ENCODE measurements at places on chromosomes 7 and 10.

DNA sequence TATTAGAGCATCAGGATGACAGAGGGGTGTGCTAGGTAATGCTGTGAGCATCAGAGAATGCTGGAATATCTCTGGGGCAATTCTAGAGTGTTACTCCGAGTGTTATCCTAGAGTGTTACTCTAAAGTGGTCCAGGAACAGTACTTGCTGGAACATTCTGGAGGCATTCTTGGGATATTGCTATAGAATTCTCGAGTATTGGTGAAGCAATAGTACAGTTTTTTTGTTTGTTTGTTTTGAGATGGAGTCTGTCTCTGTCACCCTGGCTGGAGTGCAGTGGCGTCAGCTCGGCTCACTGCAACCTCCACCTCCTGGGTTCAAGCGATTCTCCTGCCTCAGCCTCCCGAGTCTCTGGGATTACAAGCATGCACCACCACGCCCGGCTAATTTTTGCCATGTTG, 12.6 kb downstream of the SSC4D start:
- no peak for DNase-seq

GRCh38 chr7:21071561-21072501, 285.1 kb upstream of the SP8 start:
- no peak for DNase-seq

GRCh38 chr7:69864274-69864673, 266.0 kb downstream of the AUTS2 start:
- DNase-seq = no peak

GRCh38 chr10:48779077-48779476, 94.4 kb downstream of the WDFY4 start:
- DNase-seq = no peak

DNA sequence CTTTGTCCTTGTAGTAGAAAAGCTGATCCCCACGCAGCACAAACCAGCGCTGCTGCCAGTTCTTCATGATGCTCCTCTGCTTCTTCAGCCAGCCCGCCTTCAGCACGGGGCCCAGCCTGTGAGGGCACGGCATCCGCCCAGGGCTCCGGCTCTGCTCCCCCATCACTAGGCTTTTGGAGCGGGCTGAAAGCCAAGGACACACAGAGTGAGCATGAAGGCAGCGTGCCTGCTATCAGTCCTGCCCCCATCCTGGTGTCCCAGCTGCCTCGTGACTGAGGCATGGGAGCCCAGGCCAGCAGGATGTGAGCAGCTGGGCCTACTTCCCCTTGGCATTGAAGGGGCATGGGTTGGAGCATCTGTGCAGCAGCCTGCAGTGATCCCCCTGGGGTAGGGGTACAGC, 21.9 kb downstream of the ARHGAP22 start:
- DNase-seq = no peak

DNA sequence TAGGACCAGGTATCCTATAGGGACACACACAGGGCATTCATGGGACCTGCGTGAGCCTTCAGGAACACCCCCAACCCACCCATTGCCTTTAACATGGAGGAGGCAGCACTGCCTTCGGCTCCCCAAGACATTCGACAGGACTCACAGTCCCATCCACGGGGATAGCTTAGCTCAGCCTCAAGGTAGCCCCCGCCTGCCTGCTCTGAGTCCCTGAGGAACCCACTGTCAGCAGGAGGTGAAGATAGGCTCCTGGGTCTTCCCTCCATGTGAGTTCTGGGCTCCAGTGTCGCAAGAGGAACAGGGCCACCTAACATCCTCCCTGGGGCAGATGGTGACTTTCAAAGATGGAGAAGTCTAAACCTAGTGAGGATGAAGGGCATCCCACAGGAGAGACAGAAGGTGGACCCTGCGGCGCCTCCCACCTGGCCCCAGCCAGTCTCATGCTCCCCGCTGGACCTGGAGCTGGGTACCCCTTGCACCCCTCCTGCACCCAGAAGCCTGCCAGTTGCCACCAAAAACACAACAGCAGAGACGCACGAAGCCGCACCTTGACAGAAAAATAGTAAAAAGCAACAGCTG, 4.9 kb upstream of the ADIRF start:
- no peak for DNase-seq

DNA sequence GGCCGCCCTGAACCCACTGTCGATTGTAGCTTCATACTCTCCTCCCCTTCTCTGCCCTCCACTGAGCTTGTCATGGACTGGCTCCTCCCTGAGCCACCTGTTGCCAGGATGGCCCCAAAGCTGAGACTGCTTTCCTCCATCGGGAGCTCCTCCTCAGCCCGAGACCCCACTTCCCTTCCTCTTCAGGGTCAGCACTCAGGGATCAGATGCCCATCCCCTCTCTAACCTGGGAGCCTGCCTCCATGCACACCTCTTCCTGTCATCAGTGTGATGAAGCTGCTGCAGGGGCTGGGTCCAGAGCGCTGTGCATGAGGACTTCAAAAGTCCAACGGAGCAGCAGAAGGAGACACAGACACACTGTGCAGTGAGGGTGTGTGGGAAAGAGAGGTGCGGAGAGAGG, 201.1 kb downstream of the WDR37 start:
- no peak for DNase-seq

DNA sequence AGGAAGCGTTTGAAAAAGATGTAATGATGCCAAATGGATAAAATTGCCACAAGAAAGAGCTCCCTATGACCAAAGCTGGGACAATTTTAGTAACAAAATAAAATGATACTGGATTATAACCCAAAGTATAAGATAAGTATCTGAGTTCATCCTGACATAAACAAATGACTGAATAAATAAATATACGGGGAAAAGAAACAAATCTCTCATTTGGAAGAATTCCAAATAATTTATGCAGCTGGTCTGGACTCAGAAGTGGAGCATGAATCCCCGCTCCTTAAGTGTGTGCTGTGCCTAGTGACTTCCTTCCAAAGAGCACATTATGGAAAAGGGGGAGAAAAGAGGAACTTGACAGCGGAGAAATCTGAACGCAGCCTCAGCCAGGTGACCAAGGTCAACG, 186.2 kb downstream of the RAMP3 start:
- DNase-seq = no peak

DNA sequence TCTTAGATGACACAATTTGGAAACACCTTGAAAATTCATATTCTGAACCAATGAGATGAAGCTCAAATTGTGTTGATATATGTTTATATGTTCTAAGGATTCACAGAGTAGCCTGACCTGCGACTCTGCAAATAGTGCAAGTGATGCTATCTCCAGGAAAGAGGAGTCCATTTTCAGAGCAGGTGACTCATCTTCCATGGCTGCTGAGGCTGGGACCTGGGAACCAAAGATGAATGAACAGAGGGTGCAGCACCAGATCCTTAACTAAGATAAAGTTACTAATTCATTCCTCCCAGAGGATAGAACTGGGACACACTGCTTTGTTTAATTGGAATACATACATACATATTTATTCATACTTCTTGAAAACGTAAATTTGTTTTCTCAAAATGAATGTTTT, 240.6 kb upstream of the SEMA3C start:
- DNase-seq = no peak

DNA sequence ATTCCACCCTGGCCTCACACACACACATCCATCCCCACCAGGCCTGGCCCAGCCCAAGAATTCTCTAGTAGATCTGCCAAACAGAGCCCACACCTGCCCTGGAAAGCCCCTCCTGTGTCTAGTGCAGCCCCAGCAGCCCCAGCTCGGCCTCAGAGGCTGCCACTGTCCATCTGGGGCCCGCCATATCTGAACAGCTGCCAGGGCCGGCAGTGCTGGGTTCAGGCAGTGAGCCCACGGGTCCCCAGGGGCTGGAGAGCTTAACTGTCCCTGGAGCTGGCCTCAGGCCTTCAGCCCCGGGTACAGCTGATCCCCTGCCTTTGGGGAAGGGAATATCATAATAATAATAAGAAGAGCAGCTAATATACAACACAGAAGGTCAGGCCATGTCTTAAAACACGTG, 574 bp downstream of the MYL10 start:
- no peak for DNase-seq

DNA sequence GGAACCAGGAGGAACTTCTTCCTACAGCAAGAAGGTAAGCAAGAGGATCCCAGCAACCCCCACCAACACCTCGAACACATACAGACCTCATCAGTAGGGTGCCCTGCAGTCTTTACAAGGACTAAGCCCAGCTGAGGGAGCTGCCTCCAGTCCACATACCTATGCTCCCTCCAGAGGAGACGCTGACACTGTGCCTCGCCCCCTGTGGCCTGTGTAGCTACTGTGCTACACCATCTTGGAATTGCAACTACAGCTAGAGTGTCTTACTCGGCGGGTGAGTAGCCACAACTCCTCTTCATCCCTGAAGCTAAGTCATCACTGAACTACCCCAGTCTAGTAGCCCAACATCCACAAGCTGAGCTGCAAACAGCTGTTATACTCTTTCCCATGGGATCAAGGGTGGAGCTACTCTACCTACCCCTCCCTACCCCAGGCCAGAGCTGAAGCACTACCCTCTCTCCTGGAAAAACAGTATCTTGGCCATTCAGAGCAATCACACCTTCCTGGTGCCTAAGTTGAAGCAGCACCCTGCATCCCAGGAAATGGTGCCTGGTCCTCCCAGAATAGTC, 42.2 kb upstream of the CAMK2B start:
- no peak for DNase-seq

DNA sequence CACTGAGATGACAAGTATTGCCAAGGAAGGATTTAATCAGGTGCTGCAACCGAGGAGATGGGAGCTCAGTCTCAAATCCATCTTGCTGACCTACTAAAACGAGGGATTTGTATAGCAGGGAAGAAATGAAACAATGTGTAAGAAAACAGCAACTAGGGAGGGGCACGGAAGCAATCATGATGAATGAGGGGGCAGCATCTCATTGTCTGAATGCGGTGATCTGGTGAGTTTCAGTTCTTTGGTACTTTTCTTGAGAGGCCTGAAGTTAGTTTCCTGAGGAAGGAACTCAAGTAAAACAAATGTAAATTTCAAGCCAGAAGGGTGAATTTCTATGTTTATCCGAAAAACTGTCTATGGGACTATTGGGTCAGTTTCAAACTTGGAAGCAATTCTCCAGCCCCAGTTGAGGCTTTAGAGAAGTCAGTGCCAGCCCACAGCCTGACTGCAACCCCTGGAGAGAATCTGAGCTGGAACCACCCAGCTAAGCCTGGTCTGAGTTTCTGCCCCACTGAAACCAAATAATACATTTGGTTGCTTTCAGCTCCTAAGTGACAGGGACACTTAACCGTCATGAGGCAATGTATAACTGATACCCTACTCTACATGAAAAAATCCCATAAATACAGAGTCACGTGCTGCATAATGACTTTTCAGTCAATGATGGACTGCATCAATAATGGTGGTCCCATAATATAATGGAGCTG, 45.8 kb upstream of the TNS3 start:
- DNase-seq = no peak

- no peak for DNase-seq
These were observed 244.2 kb downstream of the EXOC4 start for GRCh38 chr7:133497061-133497460.

GRCh38 chr7:154842591-154842990, 160.3 kb downstream of the PAXIP1 start:
- DNase-seq = no peak

- DNase-seq = no peak
These were observed 20.3 kb upstream of the HECTD2 start for GRCh38 chr10:91389636-91390512.

GRCh38 chr7:24587853-24588252, 14.6 kb downstream of the PALS2 start:
- DNase-seq = no peak

- no peak for DNase-seq
These were observed 169.9 kb upstream of the ADO start for GRCh38 chr10:62634576-62634975.

- no peak for DNase-seq
These were observed 80.4 kb upstream of the GRB10 start for GRCh38 chr7:50863053-50863452.

DNA sequence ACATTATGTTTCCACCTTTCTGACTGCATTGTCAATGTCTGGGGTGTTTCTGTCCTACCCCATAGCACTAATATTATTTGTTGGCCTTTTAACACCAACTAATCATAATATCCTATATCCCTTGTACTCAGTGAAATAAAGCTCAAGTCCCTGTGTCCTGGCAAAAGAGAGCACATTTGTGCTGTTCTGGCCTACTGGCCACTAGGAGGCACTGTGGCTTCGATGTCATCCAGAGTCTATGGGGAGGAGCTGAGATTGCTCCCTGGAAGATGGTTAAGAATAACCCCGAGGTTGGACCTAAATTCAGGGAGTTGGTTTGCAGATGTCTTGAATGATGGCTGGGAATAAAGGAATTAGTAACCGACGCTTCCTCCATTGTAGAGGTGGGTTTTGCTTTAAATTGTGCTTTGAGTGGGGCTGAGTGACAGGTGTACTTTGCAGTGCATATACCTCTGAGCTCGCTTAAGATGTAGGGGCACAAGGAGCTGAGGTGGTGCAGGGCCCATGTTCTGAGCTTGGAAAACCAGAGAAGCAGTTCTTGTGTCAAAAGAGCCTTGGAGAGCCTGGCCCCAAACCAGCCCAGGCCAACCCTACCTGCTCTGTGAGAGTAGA, 191.2 kb upstream of the PRSS1 start:
- DNase-seq = peak; percentile 2

- DNase-seq = no peak
These were observed 16.0 kb downstream of the HIF1AN start for GRCh38 chr10:100551738-100552137.

DNA sequence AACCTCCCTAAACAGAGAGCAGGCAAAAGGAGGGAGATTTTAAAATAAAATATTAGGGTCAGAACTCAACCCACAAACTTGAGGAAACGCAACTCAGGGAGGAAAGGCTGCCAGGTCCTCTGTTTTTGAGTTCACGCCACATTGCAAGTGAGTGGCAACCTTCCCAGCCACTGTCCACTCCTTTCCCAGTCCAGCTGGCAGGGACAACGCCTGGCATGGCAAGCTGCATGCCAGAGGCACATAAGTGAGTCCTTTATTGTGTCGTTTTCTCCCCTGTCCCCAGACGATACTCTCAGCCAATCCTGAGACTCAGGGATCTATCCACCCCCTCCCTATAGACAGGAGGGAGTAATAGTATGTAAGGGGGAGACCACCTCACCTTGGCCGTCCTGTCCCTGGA, 22.4 kb downstream of the FBXW4 start:
- peak; percentile 11 for DNase-seq

DNA sequence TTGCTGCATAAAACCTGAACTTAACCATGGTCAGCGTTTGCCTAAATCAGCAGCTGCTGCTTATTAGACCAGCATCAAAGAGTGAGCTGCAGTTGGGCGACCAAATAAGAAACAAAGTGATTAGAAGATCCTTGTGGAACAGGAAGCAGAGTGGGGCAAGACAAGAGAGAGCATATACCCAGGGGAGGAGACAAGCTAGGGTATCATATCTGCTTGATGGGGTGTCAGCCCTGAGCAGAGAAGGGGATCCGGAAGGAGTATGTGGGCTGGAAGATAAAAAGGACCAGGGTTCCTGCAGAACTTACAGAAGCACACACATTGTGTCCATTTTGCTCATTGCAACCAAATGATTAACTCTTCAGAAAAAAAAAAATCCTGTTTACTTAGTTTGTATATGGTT, 213.6 kb downstream of the CELF2 start:
- DNase-seq = no peak

DNA sequence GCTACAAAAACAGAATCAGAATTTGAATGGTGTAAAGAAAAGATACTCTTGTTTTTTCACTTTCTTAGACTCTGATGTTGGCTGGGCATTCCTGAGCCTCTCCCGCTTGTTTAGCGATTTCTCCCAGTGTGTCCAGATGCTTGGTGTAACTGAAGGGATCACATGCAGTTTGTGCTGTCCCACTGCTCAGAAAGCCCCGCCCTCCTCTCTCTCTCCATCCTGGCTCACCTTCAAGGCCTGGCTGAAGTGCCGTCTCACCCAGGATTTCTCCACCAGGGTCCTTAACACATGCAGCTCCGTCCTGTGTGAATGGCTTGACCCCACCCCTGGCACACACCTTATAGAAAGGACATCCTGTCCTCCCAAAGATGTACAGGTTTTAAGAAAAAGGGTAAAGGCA, 437.1 kb downstream of the LRMDA start:
- DNase-seq = no peak

Data from hypothalamus (tissue), 51 donors.